ENCODE measurements at places on chromosomes 5 and 9.

DNA sequence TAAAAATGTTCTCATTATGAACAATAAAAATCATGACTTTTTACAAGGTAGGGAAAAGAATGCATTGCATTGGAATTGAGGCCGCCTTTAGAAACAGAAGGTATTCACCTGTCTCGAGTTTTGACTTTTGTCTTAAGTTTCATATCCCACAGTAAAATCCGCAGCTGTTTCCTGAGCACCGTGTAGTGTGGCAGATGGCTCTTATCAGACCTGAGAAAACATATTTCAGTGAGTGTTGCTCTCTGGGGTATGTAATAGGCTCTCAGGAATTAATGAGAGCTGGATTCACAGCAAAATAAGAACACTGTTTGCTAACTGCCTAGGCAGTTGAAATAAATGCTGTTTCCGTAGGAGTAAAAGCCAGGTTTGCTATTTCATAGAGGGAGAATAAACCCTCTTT, 221.4 kb downstream of the CFAP90 start:
- no peak for DNase-seq

DNA sequence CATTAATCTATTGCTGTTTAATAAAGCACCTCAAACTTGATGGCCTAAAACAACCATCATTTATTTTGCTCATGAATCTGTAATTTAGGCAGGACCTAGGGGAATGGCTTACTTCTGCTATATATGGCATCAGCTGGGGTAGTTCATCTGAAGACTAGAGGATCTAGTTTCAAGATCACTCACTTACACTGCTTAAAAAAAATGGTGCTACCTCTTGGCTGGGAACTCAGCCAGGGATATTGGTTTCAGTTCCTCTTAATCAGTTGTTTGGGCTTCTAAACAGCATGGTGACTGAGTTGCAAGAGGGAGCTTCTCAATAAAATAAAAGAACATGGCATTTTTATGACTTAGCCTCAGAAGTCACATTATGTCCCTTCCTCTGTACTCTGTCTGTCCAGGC, 142.0 kb downstream of the FAM114A2 start:
- peak; percentile 38 for DNase-seq

DNA sequence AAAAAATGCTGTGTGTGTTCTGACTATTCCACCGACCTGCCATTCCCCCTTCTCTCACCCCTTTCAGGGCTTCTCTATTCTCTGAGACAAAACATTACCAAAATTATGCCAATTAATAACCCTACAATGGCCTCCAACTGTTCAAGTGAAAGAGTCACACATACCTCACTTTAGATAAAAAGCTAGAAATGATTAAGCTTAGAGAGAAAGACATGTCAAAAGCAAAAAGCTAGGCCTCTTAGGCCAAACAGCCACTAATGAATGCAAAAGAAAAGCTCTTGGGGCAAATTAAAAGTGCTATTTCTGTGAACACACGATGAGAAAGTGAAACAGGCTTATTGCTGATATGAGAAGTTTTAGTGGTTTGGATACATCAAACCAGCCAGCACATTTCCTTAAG, 279.6 kb upstream of the GRAMD2B start:
- DNase-seq, result no peak

GRCh38 chr5:123033157-123033671, 3.3 kb downstream of the PPIC start:
- DNase-seq, result no peak

GRCh38 chr5:59832577-59833301, 60.8 kb downstream of the PDE4D start:
- DNase-seq, result no peak

DNA sequence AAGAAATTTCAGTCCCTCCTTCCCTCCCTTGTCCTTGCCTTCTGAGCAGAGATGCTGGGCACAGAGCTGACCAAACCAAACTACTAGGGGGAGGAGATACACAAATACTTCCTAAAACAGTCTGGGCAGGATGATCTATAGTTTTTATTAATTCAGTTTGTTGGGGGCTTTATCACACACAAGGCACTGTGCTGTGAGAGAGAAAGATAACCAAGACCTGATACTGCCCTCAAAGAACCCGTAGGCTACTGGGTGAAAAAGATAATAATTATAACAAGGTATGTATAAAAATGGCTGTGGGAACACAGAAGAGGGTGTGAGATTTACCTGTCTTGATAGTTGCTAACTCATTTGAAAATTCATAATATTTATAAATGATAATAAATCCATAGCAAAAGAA, 354.7 kb downstream of the NDUFS4 start:
- DNase-seq, result no peak

- DNase-seq, result no peak
Observed at GRCh38 chr9:128469070-128469469, 13.3 kb downstream of the ODF2 start.

DNA sequence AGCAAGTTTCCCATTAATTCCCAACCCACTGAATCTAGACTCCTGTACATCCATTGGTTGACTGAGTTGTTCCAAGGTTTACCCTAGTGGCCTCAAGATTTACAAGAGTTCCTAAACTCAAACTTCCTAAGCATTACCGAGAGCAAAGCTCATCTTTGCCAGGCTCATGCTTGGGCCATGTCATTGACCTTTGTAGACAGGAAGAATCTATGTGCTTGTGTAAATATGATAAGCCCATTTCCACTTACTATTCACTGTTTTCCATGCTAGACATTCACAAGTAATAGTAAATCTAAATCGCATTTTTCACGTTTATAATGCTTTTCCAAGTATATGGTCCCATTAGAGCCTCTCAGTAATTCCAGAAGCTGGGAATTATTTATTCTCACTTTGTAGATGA, 534.5 kb upstream of the CLINT1 start:
- no peak for DNase-seq

DNA sequence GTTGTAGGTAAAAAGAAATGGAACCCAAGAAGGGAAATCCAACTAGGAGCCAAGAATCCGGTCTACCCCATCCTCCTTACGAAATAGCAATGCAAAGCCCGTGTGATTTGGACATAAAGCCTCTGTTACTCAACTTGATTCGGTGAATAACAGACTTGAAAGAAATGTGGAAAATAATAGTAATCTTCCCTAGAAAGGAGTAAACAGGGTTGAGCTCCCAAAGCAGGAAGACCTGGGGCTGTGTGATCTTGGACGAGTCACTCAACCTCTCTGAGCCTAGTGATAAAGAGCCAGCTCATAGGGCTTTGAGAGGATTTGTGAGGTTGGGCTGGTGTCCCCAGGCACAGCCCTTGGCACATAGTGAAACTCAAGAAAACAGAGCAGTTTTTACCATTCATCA, 42.7 kb upstream of the IL17B start:
- DNase-seq, result no peak

DNA sequence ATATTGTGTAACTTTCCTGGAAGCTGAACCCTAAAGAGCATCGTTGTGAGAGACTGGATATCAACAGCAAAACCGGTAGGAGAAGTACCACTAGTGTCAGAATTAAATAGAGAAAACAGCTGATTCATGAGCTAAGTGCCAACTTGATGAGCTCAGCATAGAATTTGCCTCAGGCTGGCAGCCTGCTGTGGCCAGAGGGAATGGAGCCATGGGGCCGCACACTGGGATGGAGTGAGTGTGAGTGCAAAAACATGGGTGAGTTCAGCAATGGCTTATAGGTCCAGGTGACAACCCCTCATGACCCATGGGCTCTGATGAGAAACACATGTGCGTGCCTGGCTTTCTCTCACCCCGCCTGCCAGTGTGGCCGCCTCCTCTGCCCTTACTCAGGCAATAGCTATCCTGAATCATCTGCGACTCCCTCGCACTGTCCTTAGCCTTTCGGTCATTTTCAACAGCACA, 25.4 kb downstream of the ADAMTS16 start:
- DNase-seq, result no peak

- DNase-seq, result no peak
Observed at GRCh38 chr5:95858023-95858461, 35.5 kb upstream of the GLRX start.

DNA sequence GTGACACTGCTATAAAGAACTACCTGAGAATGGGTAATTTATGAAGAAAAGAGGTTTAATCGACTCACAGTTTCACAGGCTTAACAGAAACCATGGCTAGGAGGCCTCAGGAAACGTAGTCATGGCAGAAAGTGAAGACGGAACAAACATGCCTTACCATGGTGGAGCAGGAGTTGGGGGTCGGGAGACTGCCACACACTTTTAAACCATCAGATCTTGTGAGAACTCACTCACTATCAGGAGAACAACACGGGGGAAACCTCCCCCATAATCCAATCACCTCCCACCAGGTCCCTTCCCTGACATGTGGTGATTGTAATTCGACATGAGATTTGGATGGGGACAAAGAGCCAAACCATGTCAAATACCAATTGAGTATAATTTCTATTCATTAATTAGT, 2392.6 kb upstream of the C9orf72 start:
- no peak for DNase-seq

- no peak for DNase-seq
Observed at GRCh38 chr9:99335280-99335679, 113.2 kb downstream of the SEC61B start.

- DNase-seq, result no peak
Observed at GRCh38 chr5:107676702-107677101, 6.0 kb upstream of the EFNA5 start.

- DNase-seq, result no peak
Observed at GRCh38 chr5:93018461-93018860, 562.6 kb downstream of the NR2F1-AS1 start.

DNA sequence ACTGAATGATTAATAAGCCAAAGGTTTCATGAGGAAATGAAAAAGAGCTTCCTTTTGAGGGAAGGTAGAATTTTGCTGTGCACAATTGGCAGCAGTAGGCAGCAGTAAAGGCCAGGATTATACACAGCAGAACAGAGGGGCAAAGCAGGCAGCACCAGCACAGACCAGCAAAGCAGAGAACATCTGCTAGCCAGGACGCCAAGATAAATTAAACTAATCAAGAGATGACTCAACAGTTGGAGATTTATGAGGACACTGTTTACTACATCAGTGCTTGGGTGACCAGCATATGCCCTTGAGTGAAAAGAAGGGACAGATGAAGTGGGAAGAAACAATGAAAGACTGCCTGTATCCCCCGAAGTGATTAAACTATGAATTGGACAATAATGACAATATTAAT, 871.4 kb upstream of the CDH10 start:
- no peak for DNase-seq

- no peak for DNase-seq
Observed at GRCh38 chr5:149011084-149011483, 51.8 kb downstream of the SH3TC2 start.

GRCh38 chr9:81344366-81344765, 345.0 kb downstream of the TLE1 start:
- DNase-seq, result no peak

DNA sequence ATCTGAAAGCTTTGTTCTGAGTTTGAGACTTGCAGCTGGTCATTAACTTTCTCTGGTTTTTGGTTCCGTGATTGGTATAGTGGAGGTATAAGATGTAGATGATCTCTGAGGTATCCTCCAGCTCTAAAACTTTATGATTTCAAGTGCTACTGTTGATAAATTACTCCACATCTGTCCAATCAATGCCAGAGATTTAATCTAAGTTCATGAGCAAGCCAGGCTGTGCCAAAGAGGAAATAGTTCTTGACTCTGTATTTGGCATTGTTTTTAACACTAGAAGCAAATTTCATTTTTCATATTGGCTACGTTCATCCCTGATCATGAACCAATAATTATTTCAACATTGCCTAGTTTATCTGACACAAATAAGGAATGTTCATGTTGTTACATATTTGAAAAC, 28.5 kb upstream of the CHD1 start:
- DNase-seq, result no peak

GRCh38 chr5:178232124-178232919, at the start of gene PHYKPL:
Gene PHYKPL (minus strand): TSS chr5:178232802. CDS start chr5:178232550, 252 bp downstream.
- DNase-seq, result peak; percentile 81

DNA sequence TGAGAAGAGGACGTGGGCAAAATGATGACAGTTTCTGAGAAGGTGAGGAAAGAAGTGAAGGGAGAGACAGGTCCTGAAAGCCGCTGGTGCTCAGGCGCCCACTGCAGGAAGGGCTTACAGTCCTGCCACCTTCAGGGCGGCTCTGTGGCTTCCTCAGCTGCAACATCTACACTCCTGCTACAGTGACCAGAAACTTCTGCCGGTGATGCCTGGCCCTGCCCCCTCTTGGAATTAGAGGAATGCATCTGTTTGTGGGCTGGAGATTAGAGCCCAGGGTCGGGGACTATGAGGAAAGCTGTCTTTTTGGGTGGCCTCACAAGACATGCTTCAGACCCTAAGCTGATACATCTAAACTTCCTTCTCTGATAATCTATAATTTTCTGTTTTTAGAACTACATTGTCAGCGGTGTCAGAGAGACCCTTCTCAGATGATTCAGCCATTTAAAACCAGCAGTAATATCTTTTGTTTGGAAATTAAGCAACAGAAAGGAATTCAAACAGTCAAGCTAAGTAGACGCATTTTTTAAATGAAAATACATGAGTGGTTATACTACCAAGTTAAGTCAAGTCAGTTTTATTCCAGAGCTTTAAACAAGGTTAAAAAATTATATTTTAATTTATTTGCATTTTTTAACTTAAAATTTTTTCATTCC, 30.4 kb downstream of the PRDM6 start:
- no peak for DNase-seq

- peak; percentile 80 for DNase-seq
Observed at GRCh38 chr5:179801304-179802206, 5.1 kb downstream of the MGAT4B start.

DNA sequence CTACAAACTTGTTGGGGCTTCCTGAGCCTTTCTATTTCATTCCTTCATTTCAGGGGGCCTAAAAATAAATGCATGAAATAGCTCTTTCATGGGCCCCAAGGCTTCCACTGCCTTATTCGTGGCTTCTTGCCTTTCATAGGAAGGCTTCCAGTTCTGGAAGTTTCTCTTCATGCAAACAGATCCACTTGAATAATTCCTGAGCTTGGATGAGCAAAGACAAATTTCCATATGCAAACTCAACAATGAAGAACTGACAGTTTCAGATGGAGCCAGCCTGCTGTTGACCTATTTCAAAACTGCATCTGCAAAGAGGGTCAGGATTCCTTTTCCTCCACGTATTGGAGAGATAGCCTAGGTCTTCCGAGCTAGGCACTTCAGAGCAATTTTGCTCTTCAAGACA, 142.1 kb downstream of the MLLT3 start:
- no peak for DNase-seq

DNA sequence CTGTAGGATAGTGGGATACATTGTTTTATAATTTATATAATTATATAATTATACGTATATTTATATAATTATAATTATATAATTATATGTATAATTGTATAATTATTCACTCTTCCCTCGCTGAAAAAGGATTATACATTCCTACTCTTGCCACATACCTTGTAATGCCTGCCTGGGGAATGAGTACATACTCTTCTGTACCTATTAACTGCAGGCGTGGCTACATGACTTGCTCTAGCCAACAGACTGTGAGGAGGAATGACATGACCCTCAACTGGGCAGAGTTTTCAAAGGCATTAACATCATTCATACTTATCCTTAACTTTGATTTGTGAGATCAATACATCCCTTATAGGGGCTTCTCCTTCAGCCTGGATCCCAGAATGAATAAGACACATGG, 19.1 kb downstream of the ERMP1 start:
- DNase-seq, result no peak

DNA sequence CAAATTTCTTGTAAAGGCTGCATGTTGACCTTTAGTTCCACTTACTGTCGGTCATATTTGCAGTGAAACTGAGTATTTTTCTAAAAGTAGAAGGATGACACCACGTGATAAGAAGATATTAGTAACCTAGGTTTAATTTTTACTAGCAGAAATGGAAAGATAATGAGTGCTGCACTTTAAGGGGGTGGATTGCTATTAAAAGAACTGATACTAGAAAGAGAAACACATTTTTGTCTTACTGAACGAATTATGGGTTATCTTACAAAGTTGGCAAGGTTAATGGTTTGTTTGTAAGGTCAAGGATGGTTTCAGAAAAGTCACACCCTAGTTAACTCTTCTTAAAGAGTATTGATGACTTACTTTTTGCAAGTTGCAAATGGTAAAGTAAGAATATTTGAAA, 2.4 kb downstream of the MACIR start:
- peak; percentile 45 for DNase-seq
